A172 (cell line): ENCODE measurements at places on chromosomes 2 and 18.
A peak's percentile ranks its signal among the peaks of the same experiment; 100 is the strongest.

GRCh38 chr2:217054791-217055190, 194.9 kb upstream of the TNP1 start:
- no peak for DNase-seq

DNA sequence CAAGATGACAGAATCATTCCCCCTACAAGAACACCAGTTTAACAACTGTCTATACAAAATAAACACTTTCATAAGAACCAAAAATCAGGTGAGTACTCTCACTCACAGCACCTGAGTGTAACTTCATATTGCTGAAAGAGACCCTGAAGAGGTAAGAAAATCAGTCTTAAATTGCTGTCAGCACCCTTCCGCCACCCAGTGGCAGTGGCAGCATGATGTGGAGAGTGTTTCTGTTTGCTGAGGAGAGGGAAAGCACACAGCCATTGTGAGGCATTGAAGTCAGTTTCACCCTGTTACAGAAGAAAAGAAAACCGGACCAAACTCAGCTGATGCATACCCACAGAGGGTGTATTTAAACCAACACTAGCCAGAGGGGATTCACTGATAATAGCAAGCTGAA, 1240.8 kb upstream of the CRIM1 start:
- no peak for DNase-seq

- DNase-seq, result peak; percentile 76
Measured at GRCh38 chr2:56680971-56681631, 497.3 kb downstream of the CCDC85A start.

- DNase-seq, result peak; percentile 43
Measured at GRCh38 chr2:97730245-97730644, 16.9 kb downstream of the ZAP70 start.

DNA sequence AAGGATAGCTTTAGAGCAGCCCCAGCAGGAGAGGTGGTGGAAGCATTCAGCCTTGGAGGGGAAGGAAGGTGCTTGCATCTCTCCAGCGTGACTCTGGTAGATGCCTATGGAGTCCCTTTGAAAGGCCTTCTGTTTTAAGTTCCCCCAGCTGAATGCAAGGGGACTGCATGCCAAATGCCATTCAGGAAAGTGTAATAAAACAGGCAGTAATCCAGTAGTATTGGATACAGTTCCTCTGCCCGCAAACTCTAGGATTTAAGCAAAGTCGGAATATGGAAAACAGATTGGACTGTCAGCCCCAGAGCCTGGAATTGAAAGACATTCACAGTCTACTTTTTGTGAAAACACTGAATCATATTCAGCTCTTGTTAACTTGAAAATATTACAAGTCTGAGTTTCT, 125.2 kb upstream of the GAREM1 start:
- no peak for DNase-seq

GRCh38 chr2:41854227-41854626, 193.6 kb upstream of the PKDCC start:
- DNase-seq, result no peak
